ENCODE measurements at places on chromosomes 3 and 15.

- DNase-seq: peak; percentile 31
These were observed 270.7 kb upstream of the SLITRK3 start for GRCh38 chr3:165466856-165467255.

- DNase-seq: no peak
These were observed 20.9 kb downstream of the HDAC11 start for GRCh38 chr3:13501056-13501455.

- no peak for DNase-seq
These were observed 3.1 kb upstream of the TMCO5A start for GRCh38 chr15:37931321-37931720.

DNA sequence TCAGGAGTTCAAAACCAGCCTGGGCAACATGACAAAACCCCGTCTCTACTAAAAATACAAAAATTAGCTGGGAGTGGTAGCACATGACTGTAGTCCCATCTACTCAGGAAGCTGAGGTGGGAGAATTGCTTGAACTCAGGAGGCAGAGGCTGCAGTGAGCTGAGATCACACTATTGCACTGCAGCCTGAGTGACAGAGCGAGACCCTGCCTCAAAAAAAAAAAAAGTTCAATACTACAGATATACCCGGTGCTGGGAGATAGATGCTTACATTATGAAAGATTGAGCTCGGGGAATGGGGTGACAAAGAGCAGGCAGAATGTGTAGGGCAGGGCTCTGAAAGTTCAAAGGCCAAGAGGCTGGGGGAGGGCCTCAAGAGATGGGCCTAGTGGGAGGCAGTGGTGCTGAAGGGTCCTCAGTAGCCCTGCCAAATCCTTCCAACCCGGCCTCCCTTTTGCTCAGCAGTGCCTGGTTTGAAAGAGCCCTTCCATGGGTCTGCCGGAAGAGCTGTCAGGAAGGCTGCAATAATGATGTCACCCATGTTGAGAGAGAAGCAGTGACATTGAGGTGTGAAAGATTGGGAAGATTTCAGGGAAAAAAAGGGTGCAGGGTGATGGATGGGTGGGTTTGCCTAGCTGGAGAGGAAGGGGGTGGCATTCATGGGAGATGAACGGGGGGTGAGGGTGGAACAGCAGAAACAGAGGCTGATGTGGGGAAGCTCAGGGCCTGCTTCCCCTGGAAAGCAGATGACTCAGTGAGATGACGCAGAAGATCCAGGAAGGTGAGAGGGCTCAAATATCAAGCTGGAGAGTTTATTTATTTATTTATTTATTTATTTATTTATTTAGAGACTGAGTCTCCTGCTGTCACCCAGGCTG lies 20.0 kb upstream of the IREB2 start:
- peak; percentile 9 for DNase-seq

DNA sequence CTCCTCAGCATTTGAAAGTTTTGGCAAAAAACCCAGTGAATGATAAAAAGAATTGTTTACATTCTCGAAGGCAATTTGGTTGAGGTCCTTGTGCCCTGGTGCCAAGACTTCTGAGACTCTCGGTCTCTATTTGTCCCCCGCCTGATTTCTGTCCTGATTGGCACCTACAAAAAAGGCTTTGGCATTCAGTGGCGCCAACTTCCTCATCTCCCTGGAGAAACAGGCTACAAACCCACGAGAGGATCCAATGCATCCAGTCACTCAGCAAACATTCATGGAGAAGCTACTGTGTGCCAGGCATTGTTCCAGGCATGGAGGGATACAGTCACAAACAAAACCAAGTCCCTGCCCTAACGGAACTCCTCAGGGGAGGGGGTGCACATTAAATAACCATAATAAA lies 42.7 kb downstream of the HES1 start:
- DNase-seq: no peak

- no peak for DNase-seq
These were observed 297.3 kb downstream of the DOCK3 start for GRCh38 chr3:50972029-50972428.

DNA sequence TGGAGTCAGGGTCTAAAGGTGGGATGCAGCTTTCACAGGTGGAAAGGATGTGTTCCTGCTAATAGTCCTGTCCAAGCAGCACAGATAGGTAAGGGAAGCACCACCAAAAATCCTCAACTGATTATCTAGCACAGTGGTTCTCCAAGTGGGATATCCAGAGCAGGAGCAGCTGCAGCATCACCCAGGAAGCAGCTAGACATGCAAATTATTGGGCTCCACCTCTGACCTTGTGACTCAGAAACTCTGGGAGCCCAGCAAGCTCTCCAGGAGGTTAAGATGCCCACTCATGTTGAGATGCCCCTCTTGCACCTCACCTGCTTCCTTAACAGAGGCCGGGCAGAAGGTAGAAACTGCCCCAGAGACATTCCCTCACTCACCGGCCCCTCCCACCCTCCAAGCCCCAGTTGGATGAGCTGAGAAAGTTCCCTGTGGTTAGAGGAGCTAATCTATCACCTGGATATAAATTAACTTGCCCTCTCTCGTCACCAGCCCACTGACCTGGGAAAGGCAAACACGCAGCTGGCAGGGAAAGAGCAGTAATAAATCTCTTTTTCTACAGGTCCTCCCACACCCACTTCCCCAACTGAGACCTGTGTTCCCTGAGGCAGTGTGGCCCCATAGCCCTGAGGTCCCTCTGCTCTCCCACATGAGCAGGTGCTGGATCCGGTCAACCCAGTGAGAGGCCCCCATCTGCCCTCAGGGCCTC lies 39.3 kb downstream of the ADCY5 start:
- peak; percentile 98 for DNase-seq

GRCh38 chr3:195794708-195795107 lies 17.0 kb downstream of the MUC4 start:
- DNase-seq: no peak

DNA sequence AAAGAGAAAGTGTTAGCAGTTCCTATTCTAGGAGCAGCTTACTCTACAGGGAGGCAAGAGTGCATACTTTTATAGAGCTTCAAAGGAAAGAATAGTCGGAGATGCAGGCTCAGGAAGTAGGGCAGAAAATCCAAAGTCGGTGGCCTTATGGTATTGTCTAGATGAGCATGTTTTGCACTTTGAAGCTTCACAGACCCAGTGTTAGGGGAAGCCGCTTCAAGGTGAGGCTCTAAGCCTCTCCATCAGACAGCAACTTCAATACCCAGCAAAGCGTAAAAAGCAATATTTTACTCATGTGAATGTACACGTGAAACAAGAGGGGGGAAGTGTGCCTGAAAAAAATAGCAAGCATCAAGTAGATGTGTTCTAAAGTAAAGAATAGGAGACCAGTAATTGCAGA lies 125.6 kb upstream of the RASGRP1 start:
- no peak for DNase-seq
